ENCODE measurements at places on chromosomes 5 and 9.

DNA sequence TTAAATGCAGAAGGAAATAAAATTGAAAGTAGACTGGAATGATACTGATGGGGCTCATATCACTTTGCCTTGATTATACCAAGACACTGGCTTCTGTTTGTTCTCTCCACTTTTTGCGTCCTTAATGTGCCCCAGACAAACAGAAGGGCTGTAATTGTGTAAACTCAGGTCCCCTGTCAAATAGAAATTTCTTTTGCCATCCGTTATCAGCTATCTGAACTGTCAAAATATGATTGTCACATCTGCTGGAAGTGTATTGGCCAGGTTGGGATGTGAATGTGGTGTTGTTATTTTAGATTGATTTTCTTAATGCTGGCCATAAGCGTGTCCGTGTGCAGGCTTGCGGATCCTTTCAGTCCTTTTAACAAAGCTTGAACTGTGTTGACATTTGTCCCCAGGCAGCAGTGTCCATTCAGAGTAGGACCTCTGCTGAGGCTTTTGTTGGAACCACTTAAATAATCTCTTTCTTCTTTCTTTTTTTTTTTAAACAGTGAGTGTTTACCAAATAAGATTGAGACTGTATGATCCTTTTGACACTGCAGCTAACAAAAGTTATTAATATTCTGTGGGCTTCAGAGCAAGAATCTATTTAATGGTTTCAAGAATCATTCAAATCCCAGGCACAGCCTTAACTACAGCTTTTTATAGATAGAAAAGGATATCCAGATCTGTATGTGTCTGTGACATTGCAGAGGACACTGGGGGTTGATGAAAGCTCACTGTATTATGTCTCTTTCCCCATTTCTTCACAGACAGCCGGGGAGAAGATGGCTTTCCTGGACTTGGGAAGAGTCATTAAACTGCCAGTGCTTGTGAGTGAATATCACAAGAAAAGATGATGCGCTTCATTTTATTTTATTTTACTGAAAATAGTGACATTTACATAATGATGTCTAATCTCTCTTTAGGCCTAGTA lies 171.7 kb downstream of the ZNF608 start:
- no peak for DNase-seq

GRCh38 chr5:149860801-149861322 lies 83.7 kb downstream of the PDE6A start:
- DNase-seq: no peak

GRCh38 chr9:28779243-28779642 lies 1206.0 kb upstream of the C9orf72 start:
- DNase-seq: no peak

DNA sequence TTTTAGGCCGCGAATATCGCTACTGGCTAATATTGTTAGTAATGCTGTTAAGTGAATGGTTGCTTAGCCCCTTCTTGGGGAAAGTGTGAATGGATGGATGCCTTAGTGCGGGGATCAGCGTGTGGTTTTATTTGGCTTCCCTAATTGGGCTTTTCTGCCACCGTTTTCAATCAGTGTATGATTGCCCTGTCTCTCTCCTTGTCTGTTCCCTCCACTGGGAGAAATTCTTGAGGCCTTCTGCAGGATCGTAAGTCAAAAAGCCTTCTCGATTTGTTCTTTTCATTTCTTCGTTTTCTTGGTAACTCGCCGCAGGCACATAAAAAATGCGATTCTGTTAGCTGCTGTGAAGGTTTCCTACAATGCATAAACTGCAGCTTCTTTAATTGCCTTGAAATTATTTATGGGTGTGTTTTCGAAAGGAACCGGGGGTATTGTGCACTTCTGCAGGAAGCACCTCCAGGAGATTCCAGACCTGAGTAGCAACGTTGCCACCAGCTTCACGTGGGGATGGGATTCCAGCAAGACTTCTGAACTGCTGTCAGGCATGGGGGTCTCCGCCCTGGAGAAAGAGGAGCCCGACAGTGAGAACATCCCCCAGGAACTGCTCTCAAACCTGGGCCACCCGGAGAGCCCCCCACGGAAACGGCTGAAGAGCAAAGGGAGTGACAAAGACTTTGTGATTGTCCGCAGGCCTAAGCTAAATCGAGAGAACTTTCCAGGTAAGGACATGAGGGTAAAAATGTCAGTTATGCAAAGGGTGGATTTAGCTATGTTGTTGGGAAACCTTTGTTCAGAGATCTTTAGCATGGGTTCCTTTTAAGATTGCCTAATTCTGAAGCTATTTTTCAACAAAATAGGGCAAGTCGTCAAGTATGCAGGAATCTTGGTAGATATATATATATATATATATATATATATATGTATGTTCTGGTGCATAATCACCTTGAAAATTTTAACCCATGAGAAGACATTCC lies 700 bp downstream of the SKP2 start:
- DNase-seq: no peak

- DNase-seq: no peak
Observed at GRCh38 chr5:170181902-170182301, 50.9 kb upstream of the C5orf58 start.

GRCh38 chr5:56048124-56048523 lies 53.4 kb upstream of the IL6ST start:
- no peak for DNase-seq

GRCh38 chr9:80157561-80157983 lies 585.8 kb downstream of the TLE4 start:
- no peak for DNase-seq

- no peak for DNase-seq
Observed at GRCh38 chr5:76816110-76816831, 2.6 kb upstream of the F2RL1 start.

DNA sequence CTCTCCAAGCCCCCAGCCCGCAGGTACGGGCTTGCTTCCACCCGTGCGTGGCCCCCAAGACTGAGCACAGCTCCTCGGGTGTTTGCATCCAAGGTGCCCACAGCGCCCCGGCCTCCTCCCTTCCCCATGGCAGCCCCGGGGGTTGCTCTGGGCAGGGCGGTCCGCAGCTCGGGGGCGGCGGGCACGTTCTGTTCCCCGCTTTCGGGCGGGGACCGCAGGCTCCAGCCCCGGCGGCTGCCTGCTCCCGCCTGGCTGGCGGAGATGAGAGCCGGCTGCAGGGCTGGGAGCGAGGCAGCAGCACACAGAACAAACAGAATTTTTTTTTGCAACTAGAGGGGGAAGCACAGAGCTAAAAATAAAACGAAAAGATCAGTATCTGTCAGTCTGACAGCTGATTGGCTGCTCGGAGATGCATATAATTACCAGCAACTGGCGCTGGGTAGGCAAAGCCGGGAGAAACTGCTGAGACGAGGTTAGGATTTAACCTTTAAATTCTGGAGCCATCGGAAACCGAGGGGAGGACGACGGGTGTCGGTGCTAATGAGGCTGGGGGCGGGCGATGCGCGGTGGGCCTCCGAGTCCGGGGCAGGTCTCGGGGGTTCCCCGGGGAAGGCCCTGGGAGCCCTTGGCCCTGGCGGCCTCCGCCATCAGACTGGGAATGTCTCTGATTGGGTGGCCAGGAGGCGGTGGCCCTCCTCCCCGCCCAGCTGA lies 142.7 kb upstream of the IER5L start:
- no peak for DNase-seq

- no peak for DNase-seq
Observed at GRCh38 chr9:114806526-114806900, 674 bp upstream of the TNFSF15 start.

DNA sequence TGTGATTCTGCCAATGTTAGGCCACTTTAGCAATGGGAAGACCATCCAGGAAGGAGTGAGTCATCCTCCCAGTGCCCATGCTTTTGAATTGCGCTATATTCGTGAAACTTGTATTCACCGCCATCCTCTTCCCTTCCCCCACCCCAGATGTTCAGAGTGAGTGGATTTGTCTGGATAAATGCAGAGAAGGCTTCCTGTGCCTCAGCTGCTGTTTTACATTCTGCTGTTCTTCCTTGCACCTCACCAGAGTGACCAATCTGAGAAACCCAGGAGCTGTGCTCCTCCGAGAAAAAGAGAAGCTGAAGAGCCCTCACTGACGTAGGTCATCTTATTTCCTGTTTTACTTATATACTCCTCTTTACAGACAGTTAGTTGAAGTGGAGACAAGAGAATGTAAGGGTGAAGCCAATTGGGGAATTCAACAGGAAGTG lies 24.6 kb upstream of the SVEP1 start:
- DNase-seq: no peak

- no peak for DNase-seq
Observed at GRCh38 chr5:76790632-76791290, 28.1 kb upstream of the F2RL1 start.

- no peak for DNase-seq
Observed at GRCh38 chr9:13361076-13361475, 81.6 kb upstream of the MPDZ start.

GRCh38 chr9:89380437-89381307 lies 62.4 kb downstream of the SECISBP2 start:
- no peak for DNase-seq

DNA sequence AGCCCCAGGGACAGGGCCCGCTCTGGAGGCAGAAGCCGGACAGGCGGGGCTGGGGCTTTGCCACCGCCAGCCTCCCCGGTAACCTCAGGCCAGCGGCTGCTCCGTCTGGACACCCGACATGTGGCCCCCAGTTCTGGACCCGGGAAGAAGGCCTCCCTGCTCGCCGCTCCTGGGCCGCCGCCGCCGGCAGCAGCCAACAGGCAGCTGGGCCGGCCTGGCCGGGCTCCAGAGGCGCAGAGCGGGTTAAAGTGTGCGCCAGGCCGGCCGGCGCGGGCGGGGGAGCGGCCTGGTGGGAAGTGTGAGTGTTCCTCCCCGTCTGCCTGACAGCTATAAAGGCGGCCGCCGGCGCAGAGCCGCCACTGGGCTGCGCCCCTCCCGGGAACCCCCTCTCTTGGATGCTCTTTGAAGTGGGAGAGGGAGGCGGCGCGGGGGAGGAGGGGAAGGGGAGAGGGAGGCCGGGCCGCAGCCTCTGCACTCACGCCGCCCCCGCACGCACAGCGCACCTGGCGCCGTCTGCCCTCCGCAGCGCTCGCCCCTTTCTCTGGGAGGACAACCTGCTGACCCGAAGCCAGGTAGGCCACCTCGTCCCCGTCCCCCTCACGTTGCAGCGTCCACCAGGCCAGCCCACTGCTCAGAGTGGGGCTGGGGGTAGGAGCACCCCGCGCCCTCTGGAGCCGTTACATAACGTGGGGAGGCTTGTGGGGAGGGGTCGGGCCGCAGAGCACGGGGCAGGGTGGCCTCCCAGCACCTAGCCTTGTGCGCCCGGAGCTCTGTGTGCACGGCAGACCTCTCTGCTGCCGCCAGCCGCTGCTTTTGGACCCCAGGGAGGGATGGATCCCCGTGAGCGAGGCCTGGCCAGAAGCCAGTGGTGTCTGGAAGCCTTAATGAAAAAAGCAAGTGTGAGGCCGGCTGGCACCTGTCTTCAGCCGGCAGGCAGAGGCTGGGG lies at the start of gene ADAMTSL2:
Gene ADAMTSL2 (plus strand): TSS at position 359 of the 946 bp plus-strand sequence. CDS start 2,009 bp downstream, outside the sequence.
- no peak for DNase-seq

DNA sequence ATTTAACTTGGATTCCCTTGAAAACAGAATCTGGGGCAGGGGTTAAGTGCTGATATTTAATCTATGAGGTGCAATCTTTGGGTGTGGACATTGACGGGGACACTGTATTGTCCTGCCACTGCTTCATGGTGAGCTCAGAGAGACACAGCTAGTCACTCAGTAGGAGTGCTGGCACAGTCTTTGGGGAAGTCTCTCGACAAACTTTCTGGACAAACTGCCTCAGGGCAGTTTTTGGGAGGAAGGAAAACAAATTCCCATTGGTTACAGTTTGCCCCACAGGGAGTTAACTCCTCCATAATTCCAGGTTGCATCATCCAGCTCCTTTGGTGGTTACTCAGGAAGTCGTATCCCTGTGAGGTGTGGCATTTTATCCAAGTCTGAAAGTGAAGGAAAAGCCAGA lies 17.9 kb downstream of the HNRNPK start:
- no peak for DNase-seq

- no peak for DNase-seq
Observed at GRCh38 chr5:112612663-112613062, 125.0 kb upstream of the APC start.

DNA sequence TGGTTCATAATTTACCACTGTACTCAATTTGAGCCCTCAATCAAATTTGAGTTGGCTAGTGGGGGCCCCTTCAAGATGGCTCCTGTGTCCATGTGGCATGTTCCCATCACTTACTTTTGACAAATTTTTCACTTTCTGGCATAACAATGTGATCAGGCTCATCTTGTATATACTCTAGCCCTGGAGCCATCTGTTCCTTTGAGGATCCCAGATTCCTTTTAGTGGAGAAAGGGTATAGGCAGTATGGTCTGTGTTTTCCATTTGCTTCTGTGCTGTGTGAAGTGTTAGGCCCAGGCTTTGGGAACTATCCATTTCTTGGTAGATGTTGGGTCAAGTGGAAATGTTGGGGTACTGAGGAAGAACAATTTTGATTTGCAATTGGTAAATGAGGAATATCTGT lies 45.7 kb downstream of the SH3GL2 start:
- DNase-seq: no peak

GRCh38 chr5:153827397-153827796 lies 211.3 kb downstream of the FAM114A2 start:
- DNase-seq: no peak

- DNase-seq: no peak
Observed at GRCh38 chr5:6502421-6502820, 53.8 kb downstream of the UBE2QL1 start.

DNA sequence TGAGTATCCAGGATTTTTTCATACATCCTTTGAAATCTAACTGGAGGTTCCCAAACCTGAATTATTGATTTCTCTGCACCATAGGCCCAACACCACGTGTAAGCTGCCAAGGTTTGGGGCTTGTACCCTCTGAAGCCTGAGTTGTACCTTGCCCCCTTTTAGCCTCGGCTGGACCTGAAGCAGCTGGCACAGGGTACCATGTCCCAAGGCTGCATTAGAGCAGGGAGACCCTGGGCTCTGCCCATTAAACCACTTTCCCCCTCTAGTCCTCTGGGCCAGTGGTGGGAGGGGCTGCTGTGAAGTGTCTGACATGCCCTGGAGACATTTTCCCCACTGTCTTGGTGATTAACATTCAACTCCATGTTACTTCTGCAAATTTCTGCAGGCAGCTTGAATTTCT lies 532.9 kb upstream of the NUDT12 start:
- no peak for DNase-seq

Data from stimulated activated CD4-positive, alpha-beta T cell treated with anti-CD3 and anti-CD28 coated beads, TNF-alpha, amount 100 ng/mL, for 48 hours (primary cell).